Dermis microvascular lymphatic vessel endothelial cell (primary cell): ENCODE measurements at places on chromosomes 5 and 9. TPM values are rescaled to one million over a fixed set of nuclear protein-coding genes. Genes with fewer than 3 reads are reported as not detected.

DNA sequence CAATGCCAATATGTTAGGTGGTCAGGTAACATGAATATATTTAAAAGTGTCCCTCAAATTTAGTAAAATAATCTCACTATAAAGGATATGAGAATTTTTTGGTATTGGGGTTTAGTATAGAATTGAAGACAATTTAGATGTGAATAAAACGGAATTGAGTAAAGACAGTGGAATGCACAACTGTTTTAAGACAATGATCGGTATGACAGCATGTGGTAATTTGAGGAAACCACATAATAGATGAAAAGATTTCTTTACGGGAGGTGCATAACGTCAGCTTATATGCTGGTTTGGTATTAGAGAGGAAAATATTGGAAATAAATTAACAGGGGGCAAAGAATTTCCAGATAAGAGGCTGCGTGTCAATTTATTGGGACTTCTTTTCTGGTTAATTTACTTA lies 1043.2 kb downstream of the CDH18 start:
- DNase-seq: no peak

Gene CCL27
- total RNA-seq: not detected in 2 replicates

DNA sequence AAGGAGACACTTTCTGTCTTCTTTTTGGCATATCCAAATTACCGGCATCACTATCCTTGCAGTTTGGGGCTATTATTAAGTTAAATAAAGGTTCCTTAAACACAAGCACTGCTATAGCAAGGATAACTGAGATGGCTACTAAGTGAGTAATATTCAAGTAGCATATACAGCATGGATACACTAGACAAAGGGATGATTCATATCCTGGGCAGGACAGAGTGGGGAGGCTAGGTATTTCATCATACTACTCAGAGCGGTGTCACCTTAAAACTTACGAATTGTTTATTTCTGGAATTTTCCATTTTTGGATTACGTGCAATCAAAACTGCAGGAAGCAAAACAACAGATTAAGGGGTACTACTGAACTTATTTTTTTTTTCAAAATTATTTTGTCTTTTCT lies 54.1 kb downstream of the FER start:
- DNase-seq: peak; percentile 93

DNA sequence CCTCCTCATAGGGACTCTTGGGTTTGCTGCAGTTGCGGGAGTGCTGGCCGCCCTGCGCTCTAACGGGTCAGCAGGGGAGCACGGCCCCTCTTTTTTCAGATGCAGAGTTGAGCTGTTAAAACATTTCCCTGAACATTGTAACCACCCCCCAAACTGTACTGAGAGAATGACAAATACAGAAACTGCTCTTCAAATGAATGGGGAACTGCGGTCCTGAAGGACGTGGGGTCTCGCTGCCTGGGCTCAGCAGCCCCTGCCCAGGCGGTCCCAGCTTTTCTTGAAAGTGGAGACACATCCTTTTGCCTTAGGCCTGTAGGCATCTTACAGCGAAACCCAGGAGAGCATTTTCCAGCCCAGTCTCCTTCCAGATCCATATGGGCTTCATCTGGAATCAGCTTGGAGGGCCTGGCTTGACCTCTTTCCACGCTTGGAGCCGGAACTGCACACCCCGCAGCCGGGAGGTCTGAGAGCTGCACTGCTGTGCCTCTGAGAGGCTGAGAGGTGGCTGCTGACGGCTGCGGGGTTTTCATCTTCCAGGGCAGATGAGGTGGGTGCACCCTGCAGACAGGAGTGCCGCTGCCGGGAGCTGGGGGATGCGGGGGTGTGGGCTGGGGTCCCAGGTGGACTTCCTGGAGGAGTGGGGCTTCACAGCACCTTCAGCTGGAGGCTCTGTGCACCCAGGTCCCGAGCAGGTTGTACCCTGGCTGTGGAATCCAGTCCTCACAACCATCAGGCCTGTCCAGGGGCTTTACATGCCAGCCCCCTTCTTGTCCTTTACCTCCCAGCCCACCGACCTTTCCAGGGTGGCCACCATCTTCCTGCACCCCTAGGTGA lies 1.2 kb upstream of the AGPAT2 start:
- DNase-seq: no peak

Gene PALM2AKAP2
- under 0.01 TPM in 2 replicates for total RNA-seq

Gene ANKRD31
- total RNA-seq: under 0.01 TPM in 1 of 2 replicates, not detected in the other

DNA sequence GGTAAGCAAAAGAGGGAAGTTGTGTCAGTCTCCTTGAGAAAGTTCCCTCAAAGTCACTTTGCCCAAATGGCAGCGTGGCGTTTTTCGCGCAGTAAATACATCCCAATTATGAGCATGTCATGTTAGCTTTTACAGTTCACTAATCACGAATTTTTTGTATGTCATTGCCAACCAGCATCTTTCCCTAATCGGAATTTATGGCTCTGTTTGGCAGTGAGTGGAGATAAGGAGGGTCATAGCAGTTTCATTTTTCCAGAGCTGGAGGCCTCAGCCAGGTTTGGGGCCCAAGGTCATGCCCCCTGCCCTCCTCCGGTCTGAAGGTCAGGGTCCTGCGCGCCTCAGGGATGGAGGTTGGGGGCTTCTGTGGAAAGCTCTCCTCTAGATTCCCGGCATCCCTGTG lies 50.1 kb downstream of the C5orf15 start:
- no peak for DNase-seq

GRCh38 chr9:121085661-121086060 lies 10.9 kb downstream of the CNTRL start:
- no peak for DNase-seq

DNA sequence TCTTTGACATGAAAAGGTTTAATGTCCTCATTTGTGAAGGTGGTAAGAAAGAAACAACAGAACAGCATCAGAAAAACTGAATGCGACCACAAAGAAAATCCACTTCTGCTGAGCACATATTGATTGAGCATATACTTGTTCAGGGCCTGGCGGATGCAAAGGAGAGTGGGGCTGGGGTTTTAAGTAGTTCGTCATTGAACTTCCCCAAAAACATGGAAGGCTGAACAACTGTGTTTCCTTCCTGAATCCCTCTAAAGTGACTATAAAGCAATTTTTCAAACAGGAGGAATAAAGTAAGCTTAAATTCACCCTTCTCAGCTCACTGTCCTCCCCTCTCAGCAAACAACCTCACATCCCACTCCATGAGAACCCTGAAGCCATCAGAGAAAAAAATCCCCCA lies 262.9 kb downstream of the AGTPBP1 start:
- DNase-seq: no peak

GRCh38 chr5:63555874-63556273 lies 406.4 kb downstream of the HTR1A start:
- no peak for DNase-seq

DNA sequence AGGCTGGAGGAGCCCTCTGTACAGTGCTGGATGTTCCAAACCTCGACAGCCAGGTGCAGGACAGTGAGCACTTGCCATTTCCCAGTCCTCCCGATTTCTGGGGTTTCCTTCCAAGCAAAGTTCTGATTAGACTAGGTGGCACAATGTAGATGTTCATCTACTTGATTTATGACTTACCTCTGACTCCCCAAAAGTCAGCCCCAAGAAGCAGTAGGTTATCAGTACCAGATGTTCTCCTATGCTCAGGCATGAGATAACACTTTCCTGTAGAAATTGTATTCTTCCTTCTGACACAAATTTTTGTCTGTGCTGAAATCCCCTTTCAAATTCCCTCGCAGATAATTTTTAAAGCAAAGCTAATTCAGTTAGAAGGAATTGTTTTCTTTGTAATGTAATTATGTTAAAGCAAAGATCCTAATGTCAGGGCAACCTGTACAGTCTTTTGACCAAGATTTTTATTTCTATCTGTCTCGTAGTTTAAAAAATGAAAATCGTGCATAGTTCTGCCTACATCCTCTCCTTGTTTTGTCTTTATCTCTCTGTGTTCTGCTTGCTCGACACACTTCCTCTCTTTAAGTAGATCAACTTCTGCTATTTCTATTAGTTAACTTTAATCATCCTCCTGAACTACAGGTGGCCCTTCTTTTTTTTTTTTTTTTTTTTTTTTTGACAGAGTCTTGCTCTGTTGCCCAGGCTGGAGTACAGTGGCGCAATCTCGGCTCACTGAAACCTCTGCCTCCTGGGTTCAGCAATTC lies 102.4 kb upstream of the PJA2 start:
- DNase-seq: no peak

DNA sequence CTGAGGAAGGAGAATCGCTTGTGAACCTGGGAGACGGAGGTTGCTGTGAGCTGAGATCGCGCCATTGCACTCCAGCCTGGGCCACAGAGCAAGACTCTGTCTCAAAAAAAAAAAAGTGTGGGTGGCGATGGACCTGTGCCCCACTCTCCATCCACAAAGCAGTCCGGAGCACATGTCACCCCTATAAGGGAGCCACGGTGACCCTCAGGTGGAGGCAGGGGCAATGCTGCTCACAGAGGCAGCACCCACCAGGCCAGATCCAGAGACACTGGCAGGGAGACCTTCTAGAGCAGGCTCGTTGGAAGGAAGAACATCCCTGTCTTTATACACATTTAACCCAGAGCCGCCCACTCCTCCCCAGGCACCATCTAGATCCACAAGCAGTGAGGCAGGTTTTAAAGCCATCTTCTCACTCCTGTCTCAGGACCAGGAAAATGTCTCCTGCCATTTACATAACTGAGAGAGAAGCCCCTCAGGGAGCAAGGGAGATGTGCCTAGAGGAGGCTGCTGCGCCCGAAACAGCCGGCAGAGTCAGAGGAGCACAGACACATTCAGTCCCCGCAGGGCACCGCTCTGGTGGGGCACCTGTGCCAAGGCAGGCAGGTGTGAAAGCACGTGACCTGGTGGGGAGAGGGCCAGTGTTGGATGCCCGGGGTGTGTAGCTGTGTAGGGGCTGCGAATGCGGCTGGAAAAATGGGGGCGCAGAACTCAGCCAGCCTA lies 31.6 kb upstream of the ADAMTS2 start:
- DNase-seq: no peak

- DNase-seq: no peak
Measured at GRCh38 chr9:118336250-118336942, 632.2 kb downstream of the TLR4 start.

DNA sequence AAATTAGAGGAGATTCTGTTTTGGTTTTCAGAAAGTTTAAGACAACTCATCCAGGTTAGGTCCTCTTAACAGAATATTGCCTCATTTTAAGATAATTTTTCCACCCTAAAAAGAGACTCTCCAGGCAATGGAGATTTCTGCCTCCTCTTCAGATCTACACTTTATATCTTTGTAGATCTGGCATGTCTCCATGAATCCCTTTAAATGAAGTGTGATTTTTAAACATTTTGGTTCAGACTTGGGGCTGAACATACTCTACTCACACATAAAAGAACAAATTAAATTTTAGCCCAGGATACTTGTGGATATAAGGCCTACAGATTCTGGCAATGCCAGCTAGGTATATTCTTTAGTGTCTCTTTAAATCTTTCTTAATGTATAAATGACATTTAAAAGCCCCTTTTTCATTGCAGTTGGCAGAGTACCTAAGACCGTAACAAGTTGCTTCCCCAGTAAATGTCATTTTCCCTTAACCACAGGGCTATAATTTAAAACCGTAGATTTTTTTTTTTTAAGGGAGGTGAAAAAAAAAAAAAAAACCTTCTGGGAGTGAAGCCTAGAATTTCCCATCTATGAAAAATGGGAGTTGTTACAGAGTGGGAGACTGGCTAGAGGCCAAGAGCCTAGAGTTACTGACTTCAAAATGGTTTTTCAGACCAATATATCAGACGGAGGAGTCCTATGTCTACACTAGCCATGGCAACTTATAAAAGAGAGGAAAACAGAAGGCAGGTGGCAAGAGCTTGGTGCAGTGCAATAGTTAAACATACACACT lies 207.8 kb upstream of the TARS1 start:
- no peak for DNase-seq

DNA sequence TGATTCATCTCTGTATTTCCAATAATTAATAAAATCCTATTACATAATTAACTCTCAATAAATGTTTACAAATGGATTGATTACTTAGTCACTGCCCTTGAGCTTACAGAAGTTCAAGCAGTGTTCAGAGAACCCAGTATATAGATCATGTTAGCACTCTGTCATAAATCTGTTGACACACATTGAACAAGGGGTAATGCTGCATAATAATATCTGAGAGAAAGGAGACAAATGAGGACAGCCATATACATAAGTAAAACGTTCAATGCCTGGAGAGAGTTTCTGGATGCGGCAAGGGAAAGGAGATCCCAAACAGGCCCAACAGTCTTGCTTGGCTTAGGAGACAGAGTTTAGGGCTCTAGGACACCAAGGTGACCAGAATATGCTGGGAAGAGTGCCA lies 270.2 kb downstream of the FBXL17 start:
- no peak for DNase-seq

DNA sequence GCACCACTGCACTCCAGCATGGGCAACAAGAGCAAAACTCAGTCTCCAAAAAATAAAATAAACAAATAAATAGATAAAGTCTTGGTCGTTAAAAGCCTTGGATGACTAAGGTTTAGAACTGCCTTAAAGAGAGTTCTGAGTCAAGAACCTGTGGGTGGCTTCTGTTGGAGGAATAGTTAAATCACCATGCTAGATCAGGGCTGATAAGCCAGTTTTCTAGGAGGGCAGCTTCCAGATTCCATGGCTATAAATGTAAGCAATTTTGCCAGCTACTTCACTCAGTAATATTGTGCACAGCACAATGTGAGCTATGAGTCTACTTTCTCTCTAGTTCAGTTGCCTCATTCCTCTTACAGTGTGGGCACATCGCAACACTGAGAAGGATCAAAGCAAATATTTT lies 242.1 kb upstream of the NUDT12 start:
- no peak for DNase-seq

- DNase-seq: peak; percentile 19
Measured at GRCh38 chr9:34254141-34254913, 74.7 kb downstream of the KIF24 start.

GRCh38 chr9:77714077-77714549 lies 66.0 kb upstream of the GNA14 start:
- DNase-seq: no peak

Gene CCL19
- not detected in 2 replicates for total RNA-seq

- no peak for DNase-seq
Measured at GRCh38 chr9:70064496-70064895, 20.8 kb downstream of the MAMDC2 start.

DNA sequence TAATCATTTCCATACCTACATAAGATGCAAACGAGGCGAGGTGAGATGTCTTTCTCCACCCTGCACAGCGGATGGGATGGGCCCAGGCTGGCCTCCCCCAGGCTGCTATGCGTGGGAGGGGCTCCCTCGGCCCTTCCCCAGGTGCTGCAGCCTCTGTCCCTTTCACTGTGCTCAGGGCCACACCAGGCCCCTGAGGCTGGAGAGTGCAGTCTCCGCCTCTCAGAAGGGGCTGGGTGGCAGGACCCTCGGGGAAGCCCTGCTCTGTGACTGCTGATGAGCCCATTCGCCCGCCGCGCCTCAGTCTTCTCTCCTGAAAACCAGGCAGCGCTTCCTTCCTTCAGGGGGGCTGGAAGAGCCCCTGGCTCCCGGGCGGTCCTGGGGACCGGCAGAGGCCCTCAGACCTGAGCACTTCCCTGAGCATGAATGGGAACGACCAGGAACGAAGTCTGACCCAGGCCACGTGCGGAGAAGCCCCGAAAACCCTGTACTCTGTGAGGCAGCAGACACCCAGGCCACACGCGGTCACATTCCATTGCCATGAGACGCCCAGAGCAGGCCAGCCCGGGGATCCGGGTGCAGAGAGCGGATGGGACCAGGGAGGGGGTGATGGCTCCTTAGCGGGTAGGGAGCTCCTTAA lies 21.9 kb upstream of the NOTCH1 start:
- DNase-seq: peak; percentile 66

GRCh38 chr9:129639756-129640085 lies 2.2 kb downstream of the ASB6 start:
- no peak for DNase-seq

GRCh38 chr9:125694478-125694877 lies 12.5 kb downstream of the MAPKAP1 start:
- DNase-seq: no peak

GRCh38 chr5:138275379-138275782 lies 960 bp upstream of the GFRA3 start:
- no peak for DNase-seq
